B cell (primary cell): ENCODE measurements at places on chromosomes 2 and 18. TPM values are rescaled to one million over a fixed set of nuclear protein-coding genes. Genes with fewer than 3 reads are reported as not detected.

The OSGEPL1 gene
- total RNA-seq, result 11.2 and 12.6 TPM in 2 replicates

The DNAH7 gene
- total RNA-seq, result 0.05 TPM in 1 of 2 replicates, not detected in the other

The RUFY4 gene
- not detected in 2 replicates for total RNA-seq

The HADHB gene
- 64.2 and 70.3 TPM in 2 replicates for total RNA-seq

The SCN2A gene
- 0.22 and 0.44 TPM in 2 replicates for total RNA-seq

GRCh38 chr18:35080058-35080457 lies 38.8 kb downstream of the MAPRE2 start:
- no peak for DNase-seq

GRCh38 chr2:68463287-68463877 lies 3.7 kb downstream of the FBXO48 start:
- DNase-seq, result peak; percentile 76

GRCh38 chr2:84676295-84676694 lies 160.0 kb downstream of the DNAH6 start:
- DNase-seq, result no peak

DNA sequence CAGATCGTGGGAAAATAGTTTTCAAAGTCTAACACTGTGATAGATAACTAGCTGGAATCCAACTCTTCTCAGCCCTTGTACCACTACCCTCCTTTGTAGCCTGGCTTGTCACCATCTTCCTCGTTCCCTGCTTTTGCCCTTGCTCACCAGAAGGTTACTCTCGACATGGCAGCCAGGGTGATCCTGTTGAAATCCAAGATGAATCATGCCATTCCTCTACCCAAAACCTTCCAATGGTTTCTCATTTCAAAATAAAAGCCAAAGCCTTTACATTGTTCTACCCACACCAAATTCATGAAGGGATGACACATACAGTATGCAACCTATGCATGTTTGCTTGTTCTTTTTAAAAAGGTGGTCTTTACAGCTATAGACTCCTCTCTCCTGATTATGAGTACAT lies 45.7 kb downstream of the STAT4 start:
- DNase-seq, result no peak

DNA sequence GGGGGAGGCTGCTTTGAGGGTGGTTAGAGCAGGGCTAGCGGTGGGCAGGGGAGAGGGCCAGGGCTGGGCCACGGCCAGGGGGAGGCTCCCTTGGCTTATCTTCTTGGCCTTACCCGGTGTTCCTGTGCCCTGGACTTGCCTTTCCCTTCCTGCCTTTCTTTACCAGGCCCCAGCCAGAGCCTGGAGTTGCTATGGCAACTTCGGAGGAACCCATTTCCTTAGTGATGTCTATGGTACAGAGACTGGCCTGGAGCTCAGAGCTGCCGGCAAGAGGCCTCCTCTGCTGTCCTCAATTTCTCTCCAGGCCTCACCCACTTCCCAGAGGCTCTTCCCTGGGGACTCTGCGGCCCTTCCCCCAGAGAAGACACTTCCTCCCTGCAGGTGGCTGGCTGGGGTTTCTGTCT lies 11.5 kb downstream of the SPEG start:
- no peak for DNase-seq

DNA sequence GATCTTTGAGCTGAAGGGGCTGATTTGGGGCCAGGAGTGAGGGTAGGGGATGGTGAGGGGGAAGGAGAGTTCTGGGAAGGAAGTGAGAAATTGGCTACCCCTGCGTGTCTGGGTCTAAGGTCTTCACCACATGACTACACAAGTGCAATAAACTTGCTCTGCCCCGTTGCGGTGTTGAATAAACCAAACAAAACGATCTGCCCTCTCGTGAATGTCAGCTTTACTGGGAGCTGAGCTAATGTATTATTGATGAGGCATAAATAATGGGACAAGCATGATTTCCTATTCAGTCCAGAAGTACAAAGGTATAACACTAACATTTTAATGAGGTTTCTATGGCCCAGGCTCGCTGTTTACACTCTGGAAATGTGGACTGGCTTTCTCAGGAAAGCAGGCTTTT lies 8.0 kb upstream of the CFAP221 start:
- no peak for DNase-seq

- DNase-seq, result no peak
Measured at GRCh38 chr2:27214941-27215340, 2.2 kb upstream of the CAD start.

GRCh38 chr2:190947711-190948251 lies 66.2 kb downstream of the STAT1 start:
- peak; percentile 58 for DNase-seq

GRCh38 chr18:2086439-2086838 lies 484.9 kb downstream of the METTL4 start:
- no peak for DNase-seq

DNA sequence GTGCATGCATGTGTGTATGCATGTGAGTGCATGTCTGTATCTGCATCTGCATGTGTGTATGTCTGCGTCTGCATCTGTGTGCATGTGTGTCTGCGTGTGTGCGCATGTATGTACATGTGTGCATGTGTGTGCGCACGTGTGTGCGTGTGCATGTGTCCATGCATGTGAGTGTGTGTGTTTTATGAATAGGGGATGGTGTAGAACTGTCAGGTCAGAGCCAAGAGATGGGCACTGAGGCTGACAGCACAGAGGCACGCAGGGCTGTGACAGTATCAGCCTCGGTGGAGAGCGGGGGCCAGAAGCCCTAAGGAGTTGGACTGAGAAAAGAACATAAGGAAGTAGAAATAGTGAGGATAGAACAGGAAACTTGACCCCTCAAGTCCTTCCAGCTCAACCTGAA lies 494.0 kb upstream of the MYT1L start:
- no peak for DNase-seq

GRCh38 chr2:37601569-37601968 lies 69.9 kb downstream of the CDC42EP3 start:
- DNase-seq, result no peak

DNA sequence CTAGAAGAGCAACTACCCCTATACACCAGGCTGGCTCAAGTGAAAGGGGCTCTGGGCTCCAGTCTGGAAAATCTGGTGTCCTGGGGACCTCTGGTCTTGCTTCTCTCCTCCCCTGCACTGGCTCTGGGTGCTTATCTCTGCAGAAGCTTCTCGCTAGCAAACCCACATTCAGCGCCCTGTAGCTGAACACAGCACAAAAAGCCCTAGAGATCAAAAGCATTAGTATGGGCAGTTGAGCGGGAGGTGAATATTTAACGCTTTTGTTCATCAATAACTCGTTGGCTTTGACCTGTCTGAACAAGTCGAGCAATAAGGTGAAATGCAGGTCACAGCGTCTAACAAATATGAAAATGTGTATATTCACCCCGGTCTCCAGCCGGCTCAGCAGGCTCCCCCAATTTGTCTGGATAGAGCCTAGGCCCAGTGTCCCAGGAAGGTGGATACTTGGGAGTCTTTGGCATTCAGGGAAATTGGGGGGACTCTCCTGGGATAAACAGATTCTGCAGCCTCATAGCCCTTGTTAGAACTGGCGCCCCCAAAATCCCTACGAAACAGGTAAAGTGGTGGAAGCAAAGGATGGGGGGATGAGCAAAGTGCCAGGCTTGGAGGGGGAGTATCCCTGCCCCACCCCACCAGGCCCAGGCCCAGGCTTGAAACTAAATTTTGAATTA lies 2.5 kb upstream of the HOXD4 start:
- DNase-seq, result no peak
